ENCODE measurements at places on chromosomes 11 and 22. TPM values are rescaled to one million over a fixed set of nuclear protein-coding genes. Genes with fewer than 3 reads are reported as not detected.

GRCh38 chr22:35230417-35230816, 26.9 kb upstream of the HMGXB4 start:
- no peak for DNase-seq

GRCh38 chr22:29195964-29196666, 9.6 kb upstream of the EMID1 start:
- no peak for DNase-seq

DNA sequence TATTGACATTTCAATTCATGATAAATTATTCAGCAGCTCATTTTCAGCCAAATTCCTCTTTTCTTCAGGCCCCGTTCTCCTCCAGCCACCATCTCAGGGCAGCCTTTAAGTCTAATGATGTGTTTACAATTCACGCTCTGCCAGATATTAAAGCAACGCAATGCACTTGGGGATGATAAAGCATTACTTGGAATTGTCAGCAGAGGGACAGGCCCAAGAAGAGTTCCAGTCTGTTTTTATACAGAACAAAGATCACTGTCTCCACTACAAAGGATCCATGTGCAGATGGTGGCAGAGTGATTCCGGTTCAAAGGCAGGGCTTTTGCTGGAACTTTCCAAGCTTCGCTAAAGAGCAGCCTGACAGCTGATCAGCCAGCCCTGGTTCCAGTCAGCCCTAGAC, 13.6 kb upstream of the GALNT18 start:
- no peak for DNase-seq

CASP5 gene
- 15.2 TPM for polyA plus RNA-seq

DNA sequence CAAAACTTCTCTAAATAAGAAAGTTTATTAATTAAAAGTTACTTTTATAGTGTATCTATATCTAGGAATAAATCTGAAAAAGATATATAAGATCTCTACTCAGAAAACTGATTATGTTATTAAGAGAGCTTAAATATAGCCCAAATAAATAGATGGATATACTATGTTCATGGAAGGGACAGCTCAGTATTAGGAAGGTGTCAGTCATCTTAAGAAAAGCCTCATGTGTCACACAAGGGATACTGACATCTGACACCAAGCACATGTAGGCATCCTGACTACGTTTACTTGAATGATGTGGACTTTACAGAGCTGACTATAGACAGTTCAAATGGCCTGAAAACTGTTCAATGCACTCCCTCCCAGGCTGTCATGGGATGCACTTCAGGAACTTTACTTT, 19.3 kb downstream of the PPARA start:
- DNase-seq, result no peak

Data from large intestine (tissue), 12 donors.